Stimulated activated CD8-positive, alpha-beta memory T cell treated with anti-CD3 and anti-CD28 coated beads, Interleukin-7, amount 100 ng/mL, for 1 hour (primary cell): ENCODE measurements at places on chromosomes 4 and X.

DNA sequence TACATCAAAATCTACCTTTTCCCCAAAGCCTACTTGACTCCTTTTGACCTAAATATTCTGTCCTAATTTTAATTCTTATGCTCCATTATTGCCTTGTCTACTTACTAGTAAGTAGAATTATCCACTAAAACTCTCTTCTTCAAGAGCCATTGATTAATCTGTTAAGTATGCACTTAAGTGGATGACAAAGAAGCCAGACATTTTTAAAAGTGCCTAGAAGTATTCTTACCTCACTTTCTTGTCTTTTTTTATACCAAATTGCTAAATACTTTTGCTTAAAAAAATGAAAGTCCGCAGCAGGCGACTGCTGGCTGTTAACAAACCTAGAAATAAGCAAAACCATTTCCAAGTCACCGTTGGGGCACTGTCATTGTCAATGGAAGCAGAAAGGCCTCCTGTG is 20.1 kb upstream of the FRMPD4 start:
- no peak for DNase-seq

DNA sequence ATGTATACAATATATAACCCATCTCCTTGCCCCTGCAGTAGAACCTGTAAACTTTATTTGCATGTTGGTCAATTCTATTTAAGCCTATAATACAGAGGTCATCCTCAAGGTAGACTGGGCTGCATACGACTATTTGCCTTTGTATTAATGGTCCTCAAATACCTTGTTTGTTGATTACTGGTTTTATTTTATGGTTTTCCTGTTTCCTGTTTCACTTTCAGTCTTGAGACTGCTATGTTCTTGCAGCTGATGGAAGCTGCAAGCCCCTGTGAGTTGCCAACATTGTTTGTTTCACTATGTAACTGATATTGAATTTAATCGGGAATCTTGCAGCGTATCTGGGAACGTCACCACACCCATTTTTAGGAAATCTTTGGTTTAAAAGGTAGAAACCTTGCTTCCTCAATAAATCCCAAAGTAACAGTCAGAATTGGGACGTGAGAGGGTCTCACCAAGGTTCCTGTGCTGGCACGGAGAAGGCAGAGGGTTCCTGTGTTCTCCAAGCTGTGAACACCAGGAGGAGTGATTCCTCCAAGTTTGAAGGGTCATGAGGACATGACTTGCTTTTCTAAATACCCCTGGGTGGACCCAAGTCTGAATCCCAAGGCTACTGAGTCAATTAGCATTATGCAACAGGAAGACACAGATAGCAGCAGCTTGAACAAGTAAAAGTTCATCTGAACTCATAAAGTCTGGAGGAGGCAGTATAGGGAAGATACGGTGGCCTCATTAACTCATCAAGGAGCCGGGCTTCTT is 110.6 kb upstream of the PNPLA4 start:
- no peak for DNase-seq

DNA sequence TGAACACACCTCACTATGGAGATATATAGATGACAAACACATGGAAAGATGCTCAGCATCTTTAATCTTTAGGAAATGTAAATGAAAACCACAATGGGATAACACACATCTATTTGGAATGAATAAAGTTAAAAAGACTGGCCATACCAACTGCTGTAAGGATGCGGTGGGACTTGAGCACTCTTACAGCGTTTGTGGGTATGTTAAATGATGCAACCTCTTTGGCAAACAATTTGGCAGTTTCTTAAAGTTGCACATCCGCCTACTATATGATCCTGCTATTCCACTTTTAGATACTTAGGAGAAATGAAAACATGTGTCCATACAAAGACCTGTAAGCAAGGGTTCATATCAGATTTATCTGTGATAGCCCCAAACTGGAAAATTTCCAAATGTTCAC is 50.7 kb downstream of the MRPL1 start:
- no peak for DNase-seq

GRCh38 chrX:48694776-48695533 is 1.6 kb upstream of the SUV39H1 start:
- no peak for DNase-seq

GRCh38 chr4:121822796-121823504 is 733 bp downstream of the CCNA2 start:
- DNase-seq, result no peak

- DNase-seq, result no peak
Observed at GRCh38 chrX:131795442-131796229, 227.5 kb upstream of the STK26 start.

- no peak for DNase-seq
Observed at GRCh38 chr4:5143306-5143861, 92.1 kb downstream of the STK32B start.

DNA sequence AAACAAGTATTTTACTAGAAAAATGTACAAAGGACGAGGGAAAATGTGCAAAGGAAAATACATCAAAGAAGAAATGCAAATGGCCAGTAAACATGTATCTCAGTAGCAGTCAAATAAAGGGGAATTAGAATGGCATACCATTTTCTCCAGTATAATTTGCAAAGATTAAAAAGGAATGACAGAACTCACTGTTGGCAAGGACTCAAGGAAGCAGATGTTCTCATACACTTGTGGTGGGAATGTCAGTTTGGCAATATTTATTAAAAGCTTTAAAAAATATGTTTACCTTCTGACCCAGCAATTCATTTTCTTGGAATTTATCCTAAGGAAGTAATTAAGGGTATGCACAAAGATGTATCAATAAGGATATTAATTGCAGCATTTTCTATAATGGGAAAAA is 7.6 kb downstream of the CLCN5 start:
- DNase-seq, result no peak

DNA sequence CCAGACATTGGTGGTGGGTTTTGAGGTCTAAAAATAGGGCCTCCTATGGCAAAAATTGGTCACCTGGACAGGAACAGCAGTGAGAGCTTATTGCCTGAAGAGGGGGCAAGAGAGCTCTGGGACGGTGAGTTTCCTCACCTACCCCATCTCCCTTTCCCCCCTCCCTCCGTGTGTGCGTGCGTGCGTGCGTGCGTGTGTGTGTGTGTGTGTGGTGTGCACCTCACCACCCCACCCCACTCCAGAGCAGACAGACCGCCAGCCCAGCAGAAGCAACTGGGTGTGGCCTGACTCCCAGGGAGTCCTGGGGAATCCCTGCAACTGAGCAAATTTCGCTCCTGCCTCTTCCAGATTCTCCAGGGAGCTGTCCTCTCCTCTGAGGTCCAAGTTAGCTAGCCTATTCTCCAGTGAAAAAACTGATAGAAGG is 44.7 kb downstream of the PRPS1 start:
- DNase-seq, result peak; percentile 57

GRCh38 chrX:18949944-18950301 is 34.0 kb downstream of the PHKA2 start:
- DNase-seq, result no peak

GRCh38 chr4:123922847-123923246 is 526.3 kb downstream of the SPRY1 start:
- no peak for DNase-seq

DNA sequence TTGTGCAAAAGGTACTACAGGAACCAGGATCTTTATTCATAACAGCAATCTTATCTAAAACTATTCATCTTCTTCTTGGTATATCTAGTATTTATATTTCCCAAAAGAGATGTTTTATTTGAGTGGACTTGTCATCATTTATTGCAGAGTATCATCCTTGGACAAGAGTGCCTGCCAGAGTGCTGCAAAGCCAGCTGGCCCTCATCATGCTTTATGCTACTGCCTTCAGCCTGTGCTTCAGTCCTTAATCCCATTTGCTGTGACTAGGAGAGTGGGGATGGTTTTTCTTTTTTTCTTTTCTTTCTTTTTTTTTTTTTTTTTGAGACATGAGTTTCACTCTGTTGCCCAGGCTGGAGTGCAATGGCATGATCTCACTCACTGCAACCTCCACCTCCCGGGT is 33.5 kb upstream of the ELF2 start:
- DNase-seq, result no peak

DNA sequence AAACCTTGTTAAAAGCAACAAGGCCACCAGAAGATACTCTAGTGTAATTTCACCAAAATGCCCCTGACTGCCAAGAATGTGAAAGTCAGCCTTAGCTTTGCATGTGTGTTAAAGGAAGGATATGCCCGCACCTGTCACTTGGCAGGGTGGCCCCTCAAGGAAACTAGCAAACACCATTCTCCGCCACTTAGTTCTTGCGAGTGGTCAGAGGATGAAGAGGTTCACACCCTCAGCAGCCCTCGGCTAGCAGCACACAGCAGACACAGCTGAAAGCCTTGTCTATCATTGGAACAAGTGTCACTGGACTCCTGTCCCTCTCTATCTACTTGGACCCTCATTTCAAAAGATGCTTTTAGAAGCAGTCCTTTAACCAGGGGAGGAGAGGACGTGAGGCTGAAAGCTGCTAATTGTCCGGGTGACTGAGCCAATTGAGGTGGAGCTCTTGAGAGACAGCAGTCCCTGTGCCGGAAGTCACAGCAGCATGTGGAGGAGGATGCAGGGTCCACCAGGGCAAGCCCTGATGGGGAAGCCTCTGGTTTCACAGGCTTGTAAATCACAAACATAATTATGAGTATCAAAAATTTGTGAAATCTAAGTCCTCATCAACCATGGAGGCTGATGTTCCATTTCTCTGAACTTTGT is 18.0 kb downstream of the HHIP start:
- DNase-seq, result no peak

DNA sequence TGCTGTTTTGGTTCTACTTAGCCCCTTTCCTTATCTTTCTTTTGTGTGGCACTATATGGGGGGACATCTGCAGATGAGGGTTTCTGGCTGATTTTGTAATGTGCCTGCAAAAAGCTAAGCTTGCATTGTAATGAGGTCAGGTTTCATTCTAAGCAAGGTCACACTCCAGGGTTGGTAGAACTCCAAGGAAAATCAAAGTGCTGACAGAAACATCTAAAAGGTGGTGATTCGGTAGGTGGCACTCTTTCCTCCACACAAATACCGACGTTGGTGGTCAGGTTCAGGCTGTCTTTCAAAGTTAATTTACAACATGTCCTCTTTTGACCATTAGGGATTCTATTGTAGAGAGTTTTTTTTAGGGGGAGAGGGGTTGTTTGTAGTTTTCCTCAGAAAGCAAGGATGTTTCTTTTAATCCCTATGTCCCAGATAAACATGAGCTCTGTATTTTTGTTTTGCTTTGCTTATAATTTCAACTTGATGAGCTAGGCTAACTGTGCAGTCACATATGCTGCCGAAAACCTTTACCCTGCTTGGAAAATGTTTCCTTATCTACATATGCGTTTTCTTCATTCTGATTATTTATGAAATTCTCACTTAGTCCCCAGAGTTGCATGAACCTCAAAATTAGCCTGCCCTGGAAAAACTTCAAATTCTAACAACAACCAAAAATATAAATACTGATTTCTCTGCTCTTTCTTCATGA is 434.2 kb downstream of the PPARGC1A start:
- DNase-seq, result no peak

DNA sequence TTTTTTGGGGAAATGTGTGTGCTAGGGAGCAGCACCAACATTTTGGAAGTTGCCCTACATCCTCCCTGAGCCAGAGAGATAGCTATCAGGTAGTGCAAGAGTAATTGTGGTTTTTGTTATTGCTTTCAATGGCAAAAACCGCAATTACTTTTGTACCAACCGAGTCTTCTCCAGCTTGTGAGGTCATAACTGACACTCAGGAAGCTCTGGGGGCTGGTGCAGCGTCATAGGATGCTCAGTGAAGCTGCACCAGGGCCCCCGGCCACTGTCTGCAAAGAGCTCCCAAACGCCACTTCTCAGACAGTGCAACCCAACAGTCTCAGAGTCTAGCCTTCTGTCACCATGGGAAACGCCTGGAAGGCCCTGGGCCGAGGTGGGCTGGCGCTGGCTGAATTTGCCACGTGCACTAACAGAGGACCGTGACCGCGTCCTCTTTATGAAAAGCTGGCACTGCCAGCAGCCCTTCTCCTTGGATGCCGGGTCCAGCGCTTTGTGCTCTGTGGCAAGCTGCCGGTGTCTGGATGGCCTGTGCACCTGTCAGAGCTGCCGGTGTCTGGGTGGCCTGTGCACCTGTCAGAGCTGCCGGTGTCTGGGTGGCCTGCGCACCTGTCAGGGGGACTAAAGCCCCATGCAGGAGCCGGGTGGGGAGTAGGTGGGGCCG is 19.4 kb downstream of the SH3TC1 start:
- no peak for DNase-seq

- no peak for DNase-seq
Observed at GRCh38 chr4:7411896-7412553, 22.7 kb downstream of the PSAPL1 start.

DNA sequence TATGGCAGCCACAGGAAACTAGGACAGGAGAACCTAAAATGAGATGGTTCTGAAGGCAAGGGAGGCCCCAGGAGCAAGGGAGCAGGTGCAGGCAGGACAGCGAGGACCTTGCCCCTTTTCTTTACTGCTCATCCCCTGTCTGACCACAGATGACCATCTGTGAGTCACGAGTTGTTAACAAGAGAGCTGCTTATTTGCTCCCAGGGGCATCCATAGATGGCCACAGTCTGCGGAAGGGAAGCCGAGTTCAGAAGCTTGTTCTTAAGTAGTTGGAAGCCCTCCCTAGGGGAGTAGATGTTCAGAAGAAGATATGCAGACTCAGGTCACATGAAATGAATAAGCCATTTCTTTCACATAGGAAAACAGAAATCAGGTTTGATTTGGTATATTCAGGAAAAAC is 69.4 kb downstream of the EVC2 start:
- DNase-seq, result no peak
